ENCODE measurements at places on chromosomes 3 and 15. TPM values are rescaled to one million over a fixed set of nuclear protein-coding genes. Genes with fewer than 3 reads are reported as not detected.

The PROS1 gene
- total RNA-seq: 1.7 TPM

The MED12L gene
- total RNA-seq: 22.3 TPM

The MYL3 gene
- not detected for total RNA-seq

The PEX5L gene
- 3.2 TPM for total RNA-seq

The SAMD7 gene
- not detected for total RNA-seq

The APEH gene
- 273 TPM for total RNA-seq

The C3orf49 gene
- total RNA-seq: not detected

The EXD1 gene
- 0.37 TPM for total RNA-seq

The GPR149 gene
- total RNA-seq: 0.09 TPM

The ZIC1 gene
- total RNA-seq: 30.3 TPM

DNA sequence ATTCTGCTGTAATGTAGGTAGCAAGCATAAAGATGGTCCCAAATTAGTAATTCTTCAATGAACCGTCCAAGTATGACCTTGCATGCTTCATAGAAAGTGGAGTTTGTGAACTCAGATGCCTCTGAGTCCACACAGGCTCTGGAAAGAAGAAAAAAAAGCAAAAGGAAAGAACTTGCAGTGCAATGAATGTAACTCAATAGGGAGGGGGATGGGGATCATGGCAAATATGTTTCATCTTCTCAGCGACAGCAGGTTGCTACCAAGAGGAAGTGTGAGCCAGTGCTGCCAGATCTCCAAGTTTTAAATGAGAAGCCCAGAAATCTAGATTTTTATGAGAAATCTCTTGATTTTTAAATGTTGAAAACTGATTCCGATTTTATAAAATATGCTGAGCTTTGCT is 50.3 kb downstream of the IL20RB start:
- no peak overlapping the region for H3K27ac ChIP-seq
- no peaks in the 10 kb centered on the region for H3K27me3 ChIP-seq
- no peaks in the 10 kb centered on the region for H3K36me3 ChIP-seq
- H3K4me1 ChIP-seq: no peaks in the 10 kb centered on the region
- no peak for DNase-seq

- no peaks in the 10 kb centered on the region for H3K27me3 ChIP-seq
- H3K4me3 ChIP-seq: no peak overlapping the region
- peaks cover 20% of the 10 kb centered on the region for H3K4me1 ChIP-seq
- DNase-seq: no peak
- no peaks in the 10 kb centered on the region for H3K36me3 ChIP-seq
- H3K27ac ChIP-seq: no peak overlapping the region
These were observed 41.6 kb downstream of the FBN1 start for GRCh38 chr15:48603922-48604321.

DNA sequence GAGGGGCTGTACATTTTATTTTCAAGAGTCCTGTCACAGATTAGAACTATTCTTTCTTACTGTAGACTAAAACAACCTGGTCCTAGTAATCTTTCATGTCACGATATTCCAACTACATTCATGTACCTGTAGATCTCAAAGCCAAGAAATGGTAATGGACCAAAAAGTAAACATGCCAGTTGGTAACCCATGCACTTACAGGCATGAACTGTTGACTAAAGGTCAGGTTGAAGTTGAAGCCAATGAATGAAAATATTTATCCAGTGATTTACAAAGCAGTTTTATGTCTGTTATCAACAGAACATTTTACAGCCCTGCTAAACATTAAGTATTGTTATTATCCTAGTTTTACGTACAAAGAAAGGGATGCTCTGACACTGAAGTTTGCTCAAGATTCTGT is 25.3 kb downstream of the LRRC57 start:
- H3K36me3 ChIP-seq: peaks cover 37% of the 10 kb centered on the region
- H3K27me3 ChIP-seq: no peaks in the 10 kb centered on the region
- no peaks in the 10 kb centered on the region for H3K4me1 ChIP-seq
- H3K27ac ChIP-seq: no peak overlapping the region
- DNase-seq: no peak

DNA sequence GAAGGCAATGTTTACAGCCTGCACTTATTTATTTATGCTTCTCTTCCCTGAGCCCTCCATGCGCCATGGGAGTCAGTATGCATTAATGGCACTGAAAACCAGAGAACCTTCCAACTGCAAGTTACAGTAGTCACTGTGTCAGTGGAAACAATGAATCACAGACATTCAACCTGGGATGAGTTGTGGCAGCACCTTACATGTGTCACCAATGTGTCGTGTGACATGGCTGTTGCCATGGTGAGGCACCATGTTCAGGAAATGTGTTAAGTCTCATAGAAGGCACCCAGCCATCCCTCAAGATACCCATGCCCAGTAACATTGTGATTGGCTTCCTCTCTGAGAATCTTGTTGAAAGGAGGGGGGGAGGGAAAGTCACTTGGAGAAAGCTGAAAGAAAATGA is 105.0 kb downstream of the FOXP1 start:
- no peak overlapping the region for H3K27ac ChIP-seq
- no peak for DNase-seq
- H3K4me3 ChIP-seq: no peak overlapping the region
- no peaks in the 10 kb centered on the region for H3K27me3 ChIP-seq

DNA sequence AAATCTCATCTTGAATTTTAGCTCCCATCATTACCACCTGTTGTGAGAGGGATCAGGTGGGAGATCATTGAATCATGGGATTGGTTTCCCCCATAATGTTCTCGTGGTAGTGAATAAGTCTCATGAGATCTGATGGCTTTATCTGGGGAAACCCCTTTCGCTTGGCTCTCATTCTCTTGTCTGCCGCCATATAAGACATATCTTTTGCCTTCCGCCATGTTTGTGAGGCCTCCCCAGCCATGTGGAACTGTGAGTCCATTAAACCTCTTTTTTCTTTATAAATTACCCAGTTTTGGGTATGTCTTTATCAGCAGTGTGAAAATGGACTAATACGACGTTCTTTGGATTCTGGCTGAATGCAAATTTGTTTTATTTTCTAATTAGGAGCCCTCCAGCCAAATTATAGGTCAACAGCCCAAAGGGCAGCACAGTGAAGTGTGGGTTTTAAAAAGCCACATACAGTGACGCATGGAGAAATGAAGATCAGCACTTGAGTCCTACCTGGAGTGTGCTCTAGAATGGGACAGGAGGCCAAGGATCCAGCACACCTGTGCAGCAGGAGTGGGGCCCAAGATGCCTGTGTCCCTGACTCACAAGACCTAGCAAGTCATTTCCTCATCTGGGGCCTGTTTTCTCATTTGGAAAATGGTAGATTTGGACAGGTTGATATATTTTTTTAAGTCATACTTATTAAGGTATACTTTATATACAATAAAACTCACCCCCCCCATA is 89.6 kb downstream of the MB21D2 start:
- no peak for DNase-seq
- H3K27me3 ChIP-seq: no peaks in the 10 kb centered on the region
- H3K4me1 ChIP-seq: peaks cover 31% of the 10 kb centered on the region
- no peak overlapping the region for H3K27ac ChIP-seq
- H3K36me3 ChIP-seq: peaks cover 7% of the 10 kb centered on the region
- H3K4me3 ChIP-seq: no peak overlapping the region

- DNase-seq: no peak
- no peak overlapping the region for H3K27ac ChIP-seq
- peaks cover 15% of the 10 kb centered on the region for H3K4me1 ChIP-seq
- no peak overlapping the region for H3K4me3 ChIP-seq
- no peaks in the 10 kb centered on the region for H3K36me3 ChIP-seq
These were observed 224.5 kb upstream of the WNT5A start for GRCh38 chr3:55711646-55712045.

GRCh38 chr3:190227064-190227463 is 95.2 kb downstream of the CLDN1 start:
- DNase-seq: no peak
- H3K4me1 ChIP-seq: peaks cover 5% of the 10 kb centered on the region
- no peaks in the 10 kb centered on the region for H3K27me3 ChIP-seq
- no peak overlapping the region for H3K4me3 ChIP-seq
- H3K27ac ChIP-seq: no peak overlapping the region

DNA sequence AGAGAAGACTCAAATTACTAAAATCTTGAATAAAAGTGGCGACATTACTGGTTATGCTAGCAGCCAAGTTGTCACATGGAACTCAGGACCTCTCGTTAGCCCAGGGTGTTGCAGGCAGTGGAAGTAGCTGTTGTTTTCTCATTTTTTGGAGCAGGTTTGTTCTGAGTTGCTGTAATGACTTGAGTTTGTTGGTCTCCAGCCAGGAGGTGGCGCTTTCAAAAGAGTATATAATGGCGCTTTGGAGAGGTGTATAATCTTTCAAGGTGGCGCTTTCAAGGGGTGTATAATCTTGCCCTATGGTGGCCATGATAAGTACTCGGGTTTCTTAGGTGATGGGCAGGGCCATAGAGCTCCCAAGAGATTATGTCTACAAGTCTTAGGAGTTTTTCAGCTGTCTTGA is 632.7 kb downstream of the NTRK3 start:
- H3K4me1 ChIP-seq: peaks cover 2% of the 10 kb centered on the region
- peak; percentile 51 for DNase-seq
- H3K36me3 ChIP-seq: no peaks in the 10 kb centered on the region

DNA sequence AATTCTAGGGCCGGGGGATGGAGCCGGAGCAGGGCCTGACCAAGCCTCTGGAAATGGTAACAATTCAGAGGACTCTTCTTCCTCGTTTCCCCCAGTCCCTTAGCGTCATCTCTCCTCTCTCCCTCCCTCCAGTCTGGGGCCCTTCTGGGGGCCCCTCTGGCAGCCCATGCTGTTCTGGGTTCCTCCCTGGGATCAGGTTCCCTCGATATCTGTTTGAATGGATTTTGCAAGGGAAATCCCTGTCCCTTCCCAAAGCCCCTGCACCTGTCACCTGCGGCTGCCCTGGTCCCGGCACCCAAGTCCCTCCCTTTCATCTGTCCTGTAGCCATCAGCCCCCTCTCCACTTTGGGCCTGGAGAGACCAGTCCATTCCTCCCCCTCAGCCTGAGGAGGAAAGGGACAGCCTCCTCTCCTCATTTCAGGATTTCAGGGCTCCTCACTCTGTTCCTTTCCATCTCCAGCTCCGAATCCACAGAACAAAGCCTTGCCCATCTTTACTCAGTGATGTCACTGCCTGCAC is 1.7 kb upstream of the PLCB2 start:
- peaks cover 35% of the 10 kb centered on the region for H3K4me1 ChIP-seq
- no peak overlapping the region for H3K27ac ChIP-seq
- no peak for DNase-seq
- H3K27me3 ChIP-seq: peaks cover 13% of the 10 kb centered on the region

DNA sequence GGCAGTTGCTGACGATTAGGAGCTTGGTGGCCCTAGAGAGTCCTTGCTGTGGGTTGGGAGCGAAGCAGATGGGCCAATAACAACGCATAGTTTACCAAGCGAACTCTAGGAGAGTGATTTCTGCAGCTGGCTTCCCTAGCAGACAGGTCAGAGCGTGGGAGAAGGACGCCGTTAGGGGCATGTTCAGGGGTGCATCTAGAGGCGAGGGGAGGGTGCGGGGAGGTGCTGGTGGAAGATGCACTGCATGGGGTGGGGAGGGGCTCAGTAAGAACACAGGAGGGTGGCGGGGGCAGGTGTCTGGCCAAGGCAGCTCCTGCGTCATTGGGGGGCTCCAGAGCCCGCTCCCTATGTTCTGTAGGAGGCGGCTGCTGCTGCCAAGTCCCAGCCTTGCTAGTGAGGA is 8.9 kb downstream of the APBA2 start:
- no peaks in the 10 kb centered on the region for H3K27me3 ChIP-seq
- no peak overlapping the region for H3K4me3 ChIP-seq

GRCh38 chr3:48623851-48624547 is 2.4 kb upstream of the TMEM89 start:
- peaks cover 7% of the 10 kb centered on the region for H3K4me1 ChIP-seq
- H3K36me3 ChIP-seq: peaks cover 28% of the 10 kb centered on the region
- H3K27ac ChIP-seq: no peak overlapping the region
- DNase-seq: no peak
- H3K27me3 ChIP-seq: no peaks in the 10 kb centered on the region

DNA sequence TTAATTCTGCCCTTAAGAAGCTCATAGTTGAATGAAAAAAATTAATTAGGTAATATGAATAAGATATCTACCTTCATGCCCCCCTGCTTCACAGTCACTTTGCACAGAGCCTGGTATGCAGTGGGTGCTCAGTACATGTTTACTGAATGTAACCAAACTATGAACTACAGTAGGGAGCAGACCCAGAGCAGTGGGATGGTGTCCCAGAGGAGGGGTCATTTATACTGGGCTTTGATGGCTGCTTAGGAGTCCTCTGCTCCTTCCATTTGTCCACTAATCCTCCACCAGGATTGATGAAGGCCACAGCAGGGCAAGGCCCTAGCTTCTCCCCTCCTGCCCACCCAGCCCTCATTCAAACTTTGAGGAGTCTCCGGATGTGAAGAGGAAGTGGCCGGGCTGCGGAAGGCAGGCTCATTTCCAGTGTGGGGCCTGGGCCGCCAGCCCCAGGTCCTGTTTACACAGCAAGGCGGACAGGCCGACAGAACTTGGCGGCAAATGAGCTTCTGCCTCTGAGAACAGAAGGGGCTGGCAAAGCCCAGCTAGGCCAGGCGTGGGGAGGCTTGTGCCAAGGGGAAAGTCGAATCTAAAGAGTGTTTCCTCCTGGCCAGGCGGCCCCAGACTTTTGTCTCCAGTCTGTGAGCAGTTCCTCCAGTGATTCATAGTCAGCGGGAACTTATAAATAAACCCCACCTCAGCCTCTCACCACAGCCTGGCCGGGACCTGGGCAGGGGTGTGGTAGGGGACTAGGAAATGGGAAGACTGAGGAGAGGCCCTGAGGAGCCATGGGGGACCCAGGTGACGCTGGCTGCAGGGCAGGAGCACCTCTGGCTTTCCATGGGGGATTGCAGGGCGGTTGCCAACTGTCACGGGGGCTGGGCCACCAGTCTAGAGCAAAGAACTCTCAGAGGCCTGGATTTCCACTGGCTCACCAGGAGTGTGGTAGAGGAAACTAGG is 51.6 kb upstream of the LCTL start:
- peak; percentile 41 for DNase-seq
- H3K27me3 ChIP-seq: peaks cover 5% of the 10 kb centered on the region
- peaks cover 45% of the 10 kb centered on the region for H3K4me1 ChIP-seq
- no peaks in the 10 kb centered on the region for H3K36me3 ChIP-seq

GRCh38 chr3:192812743-192813383 is 85.5 kb upstream of the FGF12 start:
- peaks cover 28% of the 10 kb centered on the region for H3K4me1 ChIP-seq
- 0 out of 2 replicates have a peak, but pooled peaks cover 4% of the 10 kb centered on the region for H3K36me3 ChIP-seq
- H3K27ac ChIP-seq: no peak overlapping the region
- H3K27me3 ChIP-seq: no peaks in the 10 kb centered on the region

DNA sequence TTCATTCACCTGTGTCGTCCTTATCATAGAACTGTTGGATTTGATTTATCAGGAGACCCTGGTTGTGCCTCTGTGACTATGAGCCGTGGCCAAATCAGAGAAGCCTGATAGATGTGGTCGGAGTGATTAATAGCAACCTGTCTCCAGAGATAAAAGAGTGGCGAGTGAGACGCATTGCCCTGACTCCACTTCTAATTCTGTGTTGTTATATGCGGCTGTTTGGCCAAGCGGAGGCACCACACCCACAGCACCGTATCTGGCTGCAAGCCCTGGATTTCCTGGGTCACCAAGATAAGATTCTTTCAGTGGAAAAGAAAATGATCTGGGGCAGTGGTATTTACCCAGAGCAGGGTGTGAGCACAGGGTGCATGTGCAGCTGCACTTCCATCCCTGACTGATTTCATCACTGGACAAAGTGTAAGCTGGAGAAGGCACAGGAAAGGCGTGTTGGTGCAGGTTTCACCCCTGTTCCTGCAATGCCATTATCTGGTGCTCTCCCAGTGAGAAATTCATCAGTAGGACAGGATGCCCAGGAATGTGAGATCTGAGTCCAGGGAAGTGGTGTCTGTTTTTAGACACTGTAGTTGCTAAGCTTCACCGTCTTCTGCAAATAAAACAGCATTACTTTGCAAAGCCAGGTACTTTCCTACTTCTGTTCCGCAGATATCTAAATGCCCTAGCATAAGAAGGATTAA is 84.6 kb downstream of the CD47 start:
- no peak for DNase-seq
- no peaks in the 10 kb centered on the region for H3K4me1 ChIP-seq
- no peaks in the 10 kb centered on the region for H3K36me3 ChIP-seq

All from WTC11 (cell line).